ENCODE measurements at places on chromosomes 7 and 10.

DNA sequence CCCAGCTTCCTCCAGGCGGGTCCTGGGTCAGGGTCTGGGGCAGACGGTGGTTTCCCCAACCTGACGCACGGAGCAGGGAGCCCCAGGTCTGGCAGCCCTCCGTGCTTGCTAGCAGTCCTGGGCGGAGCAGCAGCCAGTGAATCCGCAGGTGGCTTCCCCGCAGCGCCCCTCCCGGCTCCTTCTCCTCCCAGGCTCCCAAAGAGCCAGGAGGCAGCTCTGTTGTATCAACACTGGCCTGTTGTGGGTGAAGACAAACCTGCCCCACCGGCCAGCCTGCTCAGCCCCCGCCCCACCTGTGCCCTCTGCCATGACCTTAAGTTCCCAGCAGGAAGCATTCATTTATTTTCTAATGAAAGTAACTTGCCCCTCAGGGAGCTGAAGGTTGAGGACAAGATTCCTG, 24.0 kb upstream of the TMEM213 start:
- DNase-seq, result no peak

GRCh38 chr7:146129296-146129695, 12.7 kb downstream of the CNTNAP2 start:
- no peak for DNase-seq

GRCh38 chr7:88928276-88928675, 132.7 kb upstream of the TEX47 start:
- DNase-seq, result no peak

- DNase-seq, result no peak
Measured at GRCh38 chr7:79165225-79165624, 288.2 kb downstream of the MAGI2 start.

- no peak for DNase-seq
Measured at GRCh38 chr7:106572394-106573124, 88.4 kb downstream of the CCDC71L start.

GRCh38 chr7:36999626-37000485, 275.6 kb upstream of the AOAH start:
- DNase-seq, result no peak

GRCh38 chr10:86498598-86498997, 23.0 kb downstream of the WAPL start:
- no peak for DNase-seq

GRCh38 chr10:73873838-73874215, 528 bp downstream of the CAMK2G start:
- no peak for DNase-seq

GRCh38 chr7:39534599-39534998, 31.6 kb upstream of the YAE1 start:
- no peak for DNase-seq

- no peak for DNase-seq
Measured at GRCh38 chr7:1421946-1422345, 37.3 kb downstream of the MICALL2 start.

DNA sequence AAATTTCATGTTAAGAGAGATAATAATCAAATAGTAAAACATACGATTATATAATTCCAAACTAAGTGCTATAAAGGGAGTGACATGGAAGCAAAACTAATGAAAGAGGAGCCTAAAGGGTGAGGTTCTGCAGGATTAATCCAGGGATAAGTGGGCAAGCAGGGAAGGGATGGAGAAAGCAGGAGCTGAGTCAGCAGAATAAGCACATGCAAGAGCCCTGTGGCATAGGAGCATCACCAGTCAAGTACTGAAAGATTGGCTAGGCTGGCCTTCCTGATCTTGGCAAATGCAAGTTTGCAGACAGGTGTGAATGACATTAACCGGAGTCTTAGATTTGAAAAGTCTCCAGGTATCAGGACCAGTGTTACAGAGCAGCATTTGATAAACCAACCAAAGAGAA, 336.4 kb downstream of the ELMO1 start:
- DNase-seq, result no peak

- peak; percentile 63 for DNase-seq
Measured at GRCh38 chr10:17512341-17513001, 58.1 kb upstream of the ST8SIA6 start.

GRCh38 chr10:116226766-116227165, 46.2 kb downstream of the GFRA1 start:
- no peak for DNase-seq

DNA sequence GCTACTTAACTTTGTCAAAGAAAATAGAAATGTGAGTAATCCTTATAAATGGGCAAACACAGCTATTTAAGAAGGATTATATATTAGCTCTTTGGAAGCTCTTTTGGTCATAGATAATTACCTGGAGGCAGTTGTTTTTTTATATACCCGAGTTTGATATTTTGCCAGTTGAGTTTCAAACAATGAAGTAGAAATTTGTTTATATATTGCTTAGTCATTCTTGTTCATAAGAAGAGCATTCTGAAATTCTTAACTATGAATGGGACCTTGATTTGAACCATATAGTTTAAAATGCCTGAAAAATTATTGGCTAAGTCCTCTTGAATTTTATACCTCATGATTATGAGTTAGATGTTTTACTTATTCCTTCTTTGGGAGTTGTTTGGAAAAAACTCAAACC, 36.4 kb downstream of the MINPP1 start:
- DNase-seq, result no peak

DNA sequence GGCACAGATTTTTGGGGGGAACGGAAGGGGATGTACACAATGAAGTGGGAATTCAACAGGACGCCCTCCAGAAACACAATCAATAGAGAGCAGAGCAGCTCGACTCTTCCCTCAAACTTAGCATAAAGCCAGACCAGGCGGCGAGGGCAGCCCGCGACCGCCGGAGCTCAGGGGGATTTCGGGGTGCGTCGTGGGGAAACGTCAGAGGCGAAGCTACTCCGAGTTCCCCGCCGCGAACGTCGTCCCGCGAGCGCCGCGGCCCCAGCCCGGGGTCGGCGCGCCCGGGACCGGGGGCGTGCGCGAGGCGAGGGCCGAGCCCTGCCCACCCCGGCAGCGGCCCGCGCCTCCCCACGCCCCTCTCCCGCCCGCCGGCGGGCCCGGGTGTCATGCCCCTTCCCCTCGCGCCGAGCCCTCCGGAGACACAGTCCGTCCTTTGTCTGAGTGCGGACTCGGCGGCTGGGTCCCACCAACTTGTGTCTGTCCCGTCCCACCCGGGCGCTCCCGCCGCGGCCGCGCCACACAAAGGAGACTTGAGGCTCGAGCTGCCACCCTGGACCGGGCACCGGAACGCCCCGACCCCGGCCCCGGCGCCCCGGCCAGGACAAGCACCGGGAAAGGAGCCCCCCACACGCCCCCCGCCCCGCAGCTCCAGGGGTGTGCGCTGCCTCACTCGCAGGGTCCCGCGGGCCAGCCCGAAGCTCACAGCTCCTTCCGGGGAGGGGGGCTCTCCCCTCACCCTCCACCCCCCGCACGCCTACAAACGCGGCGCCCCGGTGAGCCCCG, 634 bp downstream of the EZH2 start:
- DNase-seq, result no peak

GRCh38 chr10:61068471-61068870, 124.5 kb upstream of the RHOBTB1 start:
- DNase-seq, result no peak

DNA sequence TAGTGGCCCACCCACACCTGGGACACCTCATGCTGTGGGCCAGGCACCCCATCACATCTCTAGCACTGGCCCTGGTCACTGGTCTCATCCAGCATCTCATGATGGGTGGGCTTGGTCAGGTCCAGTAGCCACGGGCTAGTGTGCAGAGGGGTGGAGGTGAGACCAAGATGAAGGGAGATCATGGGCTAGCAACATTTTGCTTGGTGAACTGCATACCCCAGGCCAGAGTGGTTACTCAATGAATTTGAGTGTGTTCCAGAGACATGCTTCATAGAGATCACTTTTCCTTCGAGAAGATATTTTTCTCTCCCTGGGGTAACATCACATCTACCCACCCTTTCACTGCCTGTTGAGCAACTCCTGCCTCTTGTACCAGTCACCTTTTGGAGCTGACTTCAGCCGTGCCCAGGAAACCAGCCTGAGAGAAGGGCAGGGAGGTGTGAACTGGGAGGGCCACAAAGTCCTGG, 44.2 kb downstream of the MINDY4 start:
- DNase-seq, result no peak
